Urinary bladder (tissue), 4 donors: ENCODE measurements at places on chromosomes 3 and 15. TPM values are rescaled to one million over a fixed set of nuclear protein-coding genes. Genes with fewer than 3 reads are reported as not detected.

DNA sequence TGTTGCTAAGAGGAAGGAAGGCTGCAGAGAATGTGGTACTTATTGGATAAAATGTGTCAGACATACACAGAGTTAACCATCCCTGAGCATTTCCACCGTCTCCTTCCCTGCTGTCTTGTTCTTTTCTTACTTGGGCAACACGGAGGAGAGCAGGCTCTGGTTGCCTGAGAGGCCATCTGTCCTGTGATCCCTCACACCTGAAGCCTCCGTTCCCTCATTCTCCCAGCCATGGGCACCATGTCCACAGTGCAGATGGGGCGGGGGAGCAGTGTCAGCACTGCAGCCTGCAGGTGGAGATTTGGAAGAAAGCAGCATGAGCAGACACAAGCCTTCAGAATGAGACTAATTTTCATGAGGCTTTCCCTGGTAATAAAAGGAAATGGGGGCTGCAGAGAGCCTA is 133.7 kb downstream of the CHCHD6 start:
- no peak for DNase-seq

DNA sequence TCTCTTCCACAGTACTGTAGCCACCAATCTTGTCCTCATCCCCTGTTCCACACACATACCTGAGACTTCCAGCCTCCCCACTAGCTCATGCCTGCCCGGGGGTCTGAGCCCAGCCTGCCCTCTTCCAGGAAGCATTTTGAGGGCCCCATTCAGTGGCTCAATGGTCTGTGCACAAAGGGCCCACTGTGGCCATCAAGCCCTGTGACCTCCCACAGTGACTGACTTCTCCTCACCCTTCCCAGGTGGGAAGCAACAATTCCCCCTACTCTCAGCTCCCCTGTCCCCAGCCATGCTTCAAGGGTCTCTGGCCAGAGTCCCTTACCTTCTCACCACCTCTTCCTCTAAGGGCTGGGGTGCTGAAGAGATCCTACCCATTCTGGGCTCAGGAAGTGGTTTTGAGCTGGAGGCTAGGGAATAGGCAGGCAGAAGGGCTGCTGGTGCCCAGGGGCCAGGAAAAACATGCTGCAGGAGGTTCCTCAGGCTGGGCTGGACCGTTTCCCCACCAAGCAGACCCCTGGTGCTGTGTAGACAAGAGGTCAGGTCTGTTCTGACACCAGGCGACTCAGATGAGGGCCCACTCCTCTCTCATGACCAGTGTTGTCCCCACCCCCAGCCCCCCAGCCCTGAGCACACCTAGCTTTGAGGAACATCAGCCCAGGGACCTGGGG is 3.0 kb upstream of the KLF15 start:
- DNase-seq: no peak

- DNase-seq: no peak
Observed at GRCh38 chr3:120062474-120062873, 31.8 kb downstream of the GSK3B start.

DNA sequence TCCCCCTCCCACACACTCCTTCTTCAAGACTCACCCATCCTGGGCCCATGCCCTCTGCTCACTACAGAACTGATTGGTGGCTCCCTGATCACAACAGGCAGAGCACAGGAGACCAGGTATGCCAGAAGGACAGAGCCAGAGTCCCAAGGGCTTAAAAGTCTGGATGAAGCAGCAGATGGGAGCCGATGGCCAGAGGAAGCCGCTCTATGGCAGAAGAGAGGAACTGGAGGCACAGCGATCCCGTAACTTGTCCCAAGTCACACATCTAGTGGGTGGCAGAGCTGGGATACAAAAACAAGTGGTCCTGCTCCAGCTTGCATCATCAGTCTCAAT is 20.7 kb downstream of the ITGA11 start:
- DNase-seq: no peak

DNA sequence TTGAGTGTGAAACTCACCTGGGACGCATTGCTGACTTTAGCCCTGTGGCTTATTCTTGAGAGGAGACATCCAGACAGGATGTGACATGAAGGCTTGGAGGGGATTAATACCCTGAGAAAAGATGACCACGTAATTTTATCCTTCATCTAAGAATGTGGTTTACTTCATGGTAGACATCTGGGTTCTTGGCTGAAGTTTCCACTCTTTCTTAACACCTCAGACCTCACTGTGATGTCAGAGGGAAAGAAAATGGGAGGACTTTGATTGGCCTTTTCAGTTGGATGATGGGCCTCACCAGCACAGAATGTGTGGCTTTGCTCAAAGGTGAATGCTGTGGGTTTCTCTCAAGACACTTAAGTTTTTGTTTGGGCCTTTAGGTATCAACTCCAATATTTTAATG is 16.5 kb downstream of the GORASP1 start:
- DNase-seq: no peak

GRCh38 chr3:99638167-99638948 is at the start of gene COL8A1:
TSS of gene COL8A1 (plus strand) at chr3:99638594. CDS start at chr3:99790683, 152,089 bp downstream.
- no peak for DNase-seq

DNA sequence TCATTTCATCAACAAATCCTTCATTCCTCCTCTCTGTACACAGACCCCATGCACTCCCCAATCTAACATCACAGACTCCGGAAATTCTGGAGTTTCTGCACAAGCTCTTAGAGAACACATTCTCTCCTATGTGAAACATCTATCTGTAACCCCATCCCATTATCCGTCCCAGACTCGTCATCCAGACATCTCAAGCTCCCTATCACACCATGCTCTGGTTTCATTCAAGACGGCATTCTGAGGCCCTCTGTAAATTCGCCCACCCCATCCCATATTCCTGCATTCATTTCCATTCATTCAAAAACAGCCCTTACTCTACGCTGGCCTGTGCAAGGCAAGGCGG is 575 bp downstream of the LEO1 start:
- no peak for DNase-seq

DNA sequence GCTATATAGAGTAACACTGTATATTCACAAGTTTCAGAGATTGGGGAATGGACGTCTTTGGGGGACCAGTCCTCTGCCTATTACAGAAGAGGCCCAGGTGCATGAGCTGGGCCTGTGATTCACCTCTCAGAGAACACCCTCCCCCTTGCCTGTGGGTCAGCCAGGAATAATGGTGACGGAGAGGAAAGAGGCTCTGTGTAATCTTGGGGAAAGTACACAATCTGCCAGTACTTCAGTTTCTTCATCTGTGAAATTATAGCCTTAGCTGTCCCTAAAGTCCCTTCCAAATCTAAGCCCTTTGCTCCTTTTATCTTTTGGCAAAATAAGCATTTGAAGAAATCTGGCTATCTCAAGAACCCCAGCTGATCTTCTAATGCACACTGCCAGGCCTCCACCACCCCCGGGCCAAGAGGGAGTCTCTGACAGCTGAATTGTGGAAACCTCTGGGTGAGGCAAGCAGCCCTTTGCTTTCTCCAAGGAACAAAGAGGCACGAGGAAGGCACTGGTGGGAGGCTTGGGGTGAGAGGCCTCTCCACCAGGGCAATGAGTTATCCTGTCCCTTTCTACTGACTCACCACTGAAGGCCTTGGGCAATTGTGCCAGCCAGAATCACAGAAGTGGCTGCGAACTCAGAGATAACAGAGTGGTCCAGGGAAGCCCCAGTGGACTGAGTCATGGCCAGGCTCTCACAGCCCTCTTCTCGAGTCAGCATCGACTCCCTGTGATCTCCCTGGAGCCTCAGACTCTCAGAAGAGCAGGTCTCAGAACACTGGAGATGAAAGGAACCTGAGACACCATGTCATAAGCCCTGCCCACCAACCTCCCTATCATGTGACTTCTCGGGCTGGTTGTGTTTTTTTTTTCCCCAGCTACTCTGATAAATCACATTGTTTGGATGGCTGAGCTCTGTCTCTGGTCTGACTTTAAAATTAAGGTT is 31.8 kb downstream of the CCNL1 start:
- DNase-seq: no peak

- no peak for DNase-seq
Observed at GRCh38 chr3:24259901-24260512, 234.6 kb downstream of the THRB start.

- no peak for DNase-seq
Observed at GRCh38 chr15:73987681-73988444, 4.2 kb downstream of the STOML1 start.

DNA sequence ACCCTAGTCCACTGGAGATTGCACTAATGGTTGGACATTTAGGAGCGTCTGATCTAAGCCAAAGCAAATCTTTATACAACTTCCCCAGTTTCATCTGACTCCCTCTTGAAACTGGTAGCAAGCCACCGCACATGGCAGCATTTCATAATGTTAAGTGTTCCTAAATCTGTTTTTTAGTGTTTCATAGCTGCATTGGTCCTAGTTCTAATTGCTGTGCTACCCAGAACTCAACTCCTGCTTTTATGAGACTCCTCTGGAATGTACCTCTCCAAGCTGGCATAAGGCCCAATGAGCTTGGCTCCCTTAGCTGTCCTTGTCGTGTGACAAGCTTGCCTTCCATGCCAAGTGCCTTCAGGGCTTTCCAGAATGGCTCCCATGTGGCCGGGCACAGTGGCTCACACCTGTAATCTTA is 65.3 kb upstream of the FLNB start:
- DNase-seq: no peak

GRCh38 chr3:105963161-105963560 is 94.3 kb upstream of the CBLB start:
- DNase-seq: no peak

DNA sequence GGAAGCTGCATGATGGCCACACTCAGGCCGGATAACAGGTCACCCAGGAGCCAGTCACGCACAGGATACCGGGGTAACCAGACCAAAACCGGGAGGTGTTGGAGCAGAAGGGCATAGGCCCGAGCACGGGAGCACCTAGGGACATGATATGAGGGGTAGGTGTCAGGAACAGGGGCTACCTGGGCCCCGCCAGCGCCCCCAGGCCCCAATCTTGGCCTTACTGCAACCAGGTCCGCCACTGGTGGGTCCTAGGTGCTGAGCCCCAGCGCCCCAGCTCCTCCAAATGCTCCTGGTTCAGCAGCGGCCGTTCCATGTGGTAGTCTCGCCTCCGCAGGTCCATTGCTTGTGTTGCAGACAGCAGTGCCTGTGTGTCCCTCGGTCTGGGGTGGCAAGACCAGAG is 2.0 kb downstream of the SLC26A6 start:
- no peak for DNase-seq

DNA sequence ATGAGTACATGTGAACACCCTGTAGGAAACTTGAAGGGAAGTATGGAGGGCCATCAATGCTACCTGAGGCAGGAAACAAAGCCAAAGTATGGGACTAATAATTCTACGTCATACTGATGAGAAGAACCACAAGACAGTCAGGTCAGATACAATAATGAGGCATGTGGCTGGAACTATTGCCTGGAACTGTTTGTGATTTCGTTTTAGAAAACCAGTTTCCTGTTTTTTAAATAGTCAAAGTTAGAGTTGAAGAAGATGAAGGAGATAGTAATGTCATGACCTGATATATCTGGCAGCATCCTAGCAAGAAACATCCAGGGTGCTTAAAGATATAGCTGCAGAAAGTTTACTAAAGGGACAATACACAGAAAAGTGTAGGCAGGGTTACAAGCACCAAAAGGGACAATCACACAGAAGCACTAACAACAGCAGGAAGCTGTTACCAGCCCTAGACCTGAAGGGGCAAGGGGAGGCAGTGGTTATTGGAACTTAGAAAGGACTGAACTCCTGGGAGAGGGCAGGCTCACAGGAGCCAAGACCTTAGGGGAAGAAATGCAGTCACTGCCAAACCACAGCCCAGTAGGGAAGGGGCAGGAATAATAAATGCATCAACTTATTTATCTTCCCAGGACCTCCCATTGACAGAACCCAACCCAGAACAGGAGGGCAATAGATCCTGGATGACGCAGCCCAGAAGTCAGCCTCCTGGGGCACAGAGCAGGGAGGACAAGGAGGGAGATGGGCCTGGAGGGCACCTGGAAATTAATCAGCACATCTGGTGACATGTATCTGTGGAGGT is 302.1 kb upstream of the STT3B start:
- DNase-seq: no peak

DNA sequence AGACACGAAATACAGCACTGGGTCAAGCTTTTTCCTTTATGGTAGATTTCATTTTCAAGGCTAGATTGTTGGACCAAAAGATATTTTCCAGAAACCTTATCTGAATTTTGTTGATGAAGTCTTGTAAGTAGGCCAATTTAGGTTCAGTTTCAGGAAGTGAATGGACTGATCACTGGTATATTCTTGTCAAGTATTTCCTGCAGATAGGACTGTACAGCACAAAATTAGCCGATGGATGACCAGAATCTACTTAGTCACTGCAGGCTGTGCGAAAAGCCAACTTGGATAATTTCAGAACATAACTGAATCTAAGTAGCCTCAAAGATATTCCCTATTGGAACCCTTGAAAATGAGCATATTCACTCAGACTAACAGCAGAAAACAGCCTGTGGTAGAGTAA is 206.5 kb downstream of the NR1D2 start:
- no peak for DNase-seq

The MAGI1 gene
- 46.7 TPM for total RNA-seq

- DNase-seq: no peak
Observed at GRCh38 chr3:11037241-11037873, 44.8 kb downstream of the SLC6A1 start.

The PRR20G gene
- not detected for total RNA-seq

- no peak for DNase-seq
Observed at GRCh38 chr3:113947372-113948014, at the start of gene ZDHHC23. TSS of gene ZDHHC23 (plus strand) at chr3:113948013. CDS start at chr3:113948803, 790 bp downstream.
